SIG-M5 (cell line): ENCODE measurements at places on chromosomes 3 and 15.

DNA sequence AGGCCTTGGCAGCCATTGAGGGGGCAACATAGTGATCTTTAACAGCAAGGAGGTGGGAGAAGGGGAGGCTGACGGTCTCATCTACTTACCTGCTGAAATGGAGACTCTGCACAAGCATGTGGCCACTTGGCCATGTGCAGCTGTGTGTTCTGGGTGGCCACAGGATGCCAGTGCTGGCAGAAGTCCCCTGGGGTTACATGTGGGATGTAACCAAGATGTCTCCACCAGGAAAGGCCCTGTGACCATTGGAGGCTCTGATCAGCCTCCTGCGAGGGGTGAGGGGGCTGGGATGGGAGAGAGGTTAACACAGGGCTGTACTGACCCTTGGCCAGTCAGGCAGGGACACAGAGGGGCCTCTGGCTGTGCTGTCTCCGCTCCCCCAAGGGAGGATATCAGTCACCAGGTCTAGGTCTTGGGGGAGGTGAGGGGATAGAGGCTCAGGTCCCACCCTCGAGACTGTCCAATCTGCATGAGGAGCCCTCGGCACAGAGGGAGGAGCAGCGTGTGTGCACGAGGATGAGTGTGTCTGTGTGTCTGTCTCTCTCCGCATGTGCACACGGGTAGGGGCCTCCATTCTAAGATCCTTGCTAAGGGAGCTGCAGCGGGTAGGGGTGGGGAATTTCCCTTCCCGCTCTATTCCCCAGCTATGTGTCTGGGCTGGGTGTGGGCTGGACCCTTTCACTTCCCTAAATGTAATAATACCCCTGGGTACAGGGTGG lies 19.5 kb downstream of the PRKCD start:
- peak; percentile 55 for DNase-seq

DNA sequence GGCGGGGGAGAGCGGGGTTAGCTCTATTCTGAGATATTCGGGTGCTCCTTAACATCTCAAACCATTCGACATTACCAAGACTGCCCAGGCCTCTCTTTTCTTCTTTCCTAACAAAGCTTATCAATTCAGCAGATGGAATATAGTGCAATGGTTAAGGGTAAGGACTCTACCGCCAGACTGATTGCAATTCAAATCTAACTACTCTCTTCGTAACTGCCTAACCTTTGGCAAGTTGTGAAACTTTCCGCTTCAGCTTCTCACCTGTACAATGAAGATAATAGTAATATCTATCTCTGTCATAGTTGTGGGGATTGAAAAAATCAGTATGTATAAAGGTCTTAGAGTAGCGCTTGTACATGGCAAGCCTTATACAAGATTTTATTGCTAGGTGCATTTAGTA lies 972 bp downstream of the UBA5 start:
- no peak for DNase-seq

DNA sequence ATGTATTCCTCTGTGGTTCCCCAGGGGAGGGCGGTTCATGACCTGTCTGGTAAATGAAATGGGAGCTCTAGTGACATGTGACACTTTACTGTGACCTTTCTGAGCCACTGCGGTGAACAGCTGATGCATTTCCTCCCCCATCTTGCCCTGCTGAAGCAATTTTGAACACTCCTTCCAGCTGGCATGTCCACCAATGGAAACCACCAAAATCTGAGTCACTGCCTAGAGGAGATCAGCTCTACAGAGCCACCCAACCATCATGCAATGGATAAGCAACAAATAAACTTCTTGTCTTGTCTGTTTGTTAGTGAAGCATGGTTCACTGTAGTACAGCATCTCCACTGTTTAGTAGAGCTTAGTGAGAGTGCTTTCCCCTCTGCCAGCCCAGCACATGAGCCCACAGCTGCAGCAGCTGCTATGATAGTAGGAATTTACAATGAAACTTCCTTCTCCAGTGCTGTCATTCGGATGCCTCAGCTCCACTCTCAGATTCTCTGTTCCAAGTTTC lies 479.4 kb downstream of the NTRK3 start:
- no peak for DNase-seq

DNA sequence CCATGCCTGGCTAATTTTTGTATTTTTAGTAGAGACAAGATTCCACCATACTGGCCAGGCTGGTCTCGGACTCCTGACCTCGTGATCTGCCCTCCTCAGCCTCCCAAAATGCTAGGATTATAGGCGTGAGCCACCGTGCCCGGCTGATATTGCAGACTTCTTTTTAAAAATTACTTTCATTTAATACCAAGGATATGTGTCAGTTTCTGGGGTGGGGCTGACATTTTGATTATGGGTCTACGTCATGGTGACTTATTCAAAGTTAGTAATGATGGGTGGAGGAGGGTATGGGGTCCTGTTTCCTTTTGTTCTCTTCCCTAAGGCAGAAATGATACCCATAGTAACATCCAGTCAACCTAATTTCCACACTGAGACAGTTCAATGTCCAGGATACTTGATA lies 34.7 kb downstream of the GBE1 start:
- DNase-seq = no peak

GRCh38 chr3:21754839-21755238 lies 3.8 kb upstream of the ZNF385D start:
- no peak for DNase-seq

DNA sequence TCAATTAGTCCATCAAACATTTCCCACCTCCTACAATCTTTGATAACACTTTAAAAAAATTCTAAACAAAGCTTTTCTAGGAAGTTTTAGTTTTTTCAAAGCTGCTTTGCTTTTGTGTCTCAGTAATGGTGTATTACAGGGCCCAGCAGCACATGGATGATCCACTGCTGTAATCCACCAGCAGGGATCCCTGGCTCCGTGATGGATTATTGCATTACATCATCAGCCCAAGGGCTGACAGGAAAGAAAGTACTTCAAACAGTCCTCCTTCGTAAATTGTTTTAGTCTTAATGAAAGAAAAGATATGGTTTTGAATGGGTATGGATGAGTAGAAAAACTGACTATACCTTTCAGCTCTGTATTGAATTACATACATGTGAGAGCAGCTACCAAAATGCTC lies 688.9 kb upstream of the NAALADL2 start:
- DNase-seq = no peak

DNA sequence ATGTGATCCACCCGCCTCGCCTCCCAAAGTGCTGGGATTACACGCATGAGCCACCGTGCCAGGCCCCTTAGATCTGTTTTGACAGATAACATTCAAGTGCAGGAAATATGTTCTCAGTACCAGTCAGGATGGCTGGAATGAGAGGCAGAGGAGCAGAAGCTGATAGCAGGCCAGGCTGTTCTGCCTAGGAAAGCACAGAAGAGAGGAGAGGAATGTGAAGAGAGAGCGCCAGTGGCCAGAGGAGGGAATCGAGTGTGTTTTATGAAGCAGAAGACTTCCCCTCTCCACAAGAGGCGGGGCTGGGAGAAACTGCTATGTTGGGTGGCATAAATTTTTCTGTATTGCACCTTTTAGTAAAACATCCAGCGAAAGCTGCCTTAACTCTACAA lies 32.0 kb upstream of the RYK start:
- DNase-seq = no peak

DNA sequence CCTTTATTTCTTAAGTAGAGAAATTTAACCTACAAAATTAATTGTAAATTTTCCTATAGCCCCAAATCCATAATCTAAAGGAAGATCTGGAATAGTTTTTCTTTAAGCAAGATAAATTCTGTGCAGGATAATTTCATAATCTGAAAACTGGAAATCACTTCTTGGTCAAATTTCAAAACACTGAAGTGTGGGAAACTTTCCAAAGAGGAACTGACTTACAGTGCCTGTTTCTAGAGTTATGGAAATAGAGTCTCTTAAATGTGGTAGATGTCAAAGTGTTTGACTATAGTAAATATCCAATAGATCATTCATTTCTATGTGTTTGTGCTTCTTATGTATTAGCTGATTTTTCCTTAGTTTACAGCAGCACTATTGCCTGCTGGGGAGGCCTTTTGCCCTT lies 1.6 kb upstream of the P2RY13 start:
- no peak for DNase-seq

- no peak for DNase-seq
These were observed 9.9 kb downstream of the ATRIP start for GRCh38 chr3:48456456-48456855.

DNA sequence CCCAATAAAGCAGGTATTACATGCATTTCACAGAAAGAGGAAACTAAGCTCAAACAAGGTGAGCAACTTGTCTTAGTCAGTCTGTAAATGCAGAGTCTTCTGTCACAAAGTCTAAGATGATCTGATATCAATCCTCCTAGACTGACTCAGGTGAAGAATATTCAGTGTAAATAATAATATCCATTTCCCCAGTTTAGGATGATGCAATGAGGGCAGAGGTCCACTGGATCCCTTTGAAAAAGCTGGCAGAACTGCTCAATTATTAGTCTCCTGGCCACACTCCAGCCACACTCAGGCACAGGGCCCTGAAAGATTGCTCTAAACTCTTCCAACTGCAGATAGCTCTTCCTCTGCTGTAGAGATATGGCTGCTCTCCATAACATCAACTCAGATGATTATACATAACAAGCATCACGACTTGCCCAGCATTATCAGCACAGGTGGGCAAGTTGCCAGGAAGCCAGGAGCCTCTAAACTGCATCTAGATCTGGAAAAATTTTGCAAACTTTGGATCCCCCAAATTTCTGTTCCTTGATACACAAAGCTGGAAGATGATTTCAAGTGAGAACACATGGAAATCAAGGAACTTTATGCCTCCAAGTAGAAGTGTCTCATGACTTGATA lies 129.8 kb upstream of the CPNE4 start:
- no peak for DNase-seq

- no peak for DNase-seq
These were observed 43.1 kb upstream of the SNTN start for GRCh38 chr3:63609408-63609807.

DNA sequence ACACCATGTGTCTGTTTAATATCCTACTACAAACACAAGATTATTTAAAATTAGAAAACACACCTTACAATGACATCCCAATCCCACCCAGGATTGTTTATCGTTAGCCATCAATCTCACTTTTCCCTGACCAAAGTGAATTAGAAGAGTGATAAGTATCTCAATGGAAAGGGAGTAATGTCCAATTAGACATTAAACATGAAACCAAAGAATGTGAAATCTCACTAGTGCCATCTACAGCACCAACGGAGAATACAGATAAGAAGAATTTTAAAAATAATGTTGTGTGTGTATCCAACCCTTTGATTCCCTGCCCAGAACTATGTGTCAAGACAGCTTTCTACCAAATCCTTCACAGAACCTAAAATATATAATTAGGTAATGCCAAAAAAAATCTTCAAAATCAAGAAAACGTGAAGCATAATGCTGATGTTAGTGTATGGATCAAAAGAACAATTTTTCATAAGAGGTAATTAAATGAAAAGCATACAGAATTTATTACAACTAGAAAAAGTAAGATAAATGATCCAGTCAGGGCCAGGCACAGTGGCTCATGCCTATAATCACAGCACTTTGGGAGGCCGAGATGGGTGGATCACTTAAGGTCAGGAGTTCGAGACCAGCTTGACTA lies 64.2 kb downstream of the SCAPER start:
- no peak for DNase-seq
